Activated naive CD4-positive, alpha-beta T cell treated with anti-CD3 and anti-CD28 coated beads, Interleukin-2, amount 50 U/mL, for 72 hours (primary cell): ENCODE measurements at places on chromosomes 2 and 18. TPM values are rescaled to one million over a fixed set of nuclear protein-coding genes. Genes with fewer than 3 reads are reported as not detected.

GRCh38 chr2:170115501-170116229 is 62.3 kb upstream of the MYO3B start:
- DNase-seq: no peak

- no peak for DNase-seq
These were observed 4.1 kb upstream of the FBLN7 start for GRCh38 chr2:112134120-112134519.

DNA sequence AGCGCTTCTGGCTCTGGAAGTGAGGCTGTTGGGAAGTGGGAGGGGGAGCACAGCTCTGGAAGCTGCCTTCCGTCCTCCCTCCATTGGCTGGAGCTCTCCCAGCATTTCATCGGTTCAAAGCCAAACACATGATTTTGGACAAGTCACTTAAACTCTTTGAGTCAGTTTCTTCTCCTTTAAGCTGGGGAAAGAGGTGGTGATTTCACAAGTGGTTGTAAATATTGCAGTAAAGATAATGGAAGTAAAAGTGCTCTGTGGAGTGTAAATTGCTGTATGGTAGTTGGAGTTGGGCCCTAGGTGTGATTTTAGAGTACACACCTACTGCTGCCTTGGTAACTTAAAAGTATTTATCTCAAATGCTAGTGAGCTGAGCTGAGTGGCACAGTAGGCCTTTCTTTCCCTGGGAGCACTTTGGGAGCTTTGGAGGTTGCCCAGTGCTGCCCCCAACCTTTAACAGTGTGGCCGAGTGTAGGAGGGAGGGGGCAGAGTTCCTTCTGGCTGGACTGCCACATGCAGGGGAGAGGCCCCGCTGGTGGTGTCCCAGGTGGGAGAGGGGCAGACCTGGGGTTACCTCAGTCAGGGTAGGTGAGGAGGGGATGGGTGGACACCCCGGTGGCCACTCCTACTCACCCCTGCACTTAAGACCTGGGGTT is 54.7 kb downstream of the ASAP2 start:
- DNase-seq: no peak

DNA sequence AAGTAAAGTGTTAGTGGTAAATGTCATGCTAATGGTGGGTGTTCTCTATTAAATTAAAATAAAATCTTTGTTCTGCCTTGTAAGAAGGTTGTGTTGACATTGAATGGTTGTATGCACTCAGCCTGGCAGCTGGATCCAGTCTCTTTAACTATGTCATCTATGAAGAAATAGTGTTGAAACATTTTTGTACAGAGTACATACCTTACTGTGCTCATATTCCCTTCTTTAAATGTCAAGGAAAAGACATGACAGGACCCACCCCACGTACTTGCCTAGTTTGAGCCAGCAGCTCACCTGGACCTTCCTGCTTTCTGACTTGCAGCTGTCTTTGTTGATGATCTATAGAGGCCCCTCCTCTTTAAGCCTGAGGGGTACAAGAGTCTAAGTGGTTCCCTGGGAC is 85.6 kb upstream of the ST3GAL5 start:
- no peak for DNase-seq

DNA sequence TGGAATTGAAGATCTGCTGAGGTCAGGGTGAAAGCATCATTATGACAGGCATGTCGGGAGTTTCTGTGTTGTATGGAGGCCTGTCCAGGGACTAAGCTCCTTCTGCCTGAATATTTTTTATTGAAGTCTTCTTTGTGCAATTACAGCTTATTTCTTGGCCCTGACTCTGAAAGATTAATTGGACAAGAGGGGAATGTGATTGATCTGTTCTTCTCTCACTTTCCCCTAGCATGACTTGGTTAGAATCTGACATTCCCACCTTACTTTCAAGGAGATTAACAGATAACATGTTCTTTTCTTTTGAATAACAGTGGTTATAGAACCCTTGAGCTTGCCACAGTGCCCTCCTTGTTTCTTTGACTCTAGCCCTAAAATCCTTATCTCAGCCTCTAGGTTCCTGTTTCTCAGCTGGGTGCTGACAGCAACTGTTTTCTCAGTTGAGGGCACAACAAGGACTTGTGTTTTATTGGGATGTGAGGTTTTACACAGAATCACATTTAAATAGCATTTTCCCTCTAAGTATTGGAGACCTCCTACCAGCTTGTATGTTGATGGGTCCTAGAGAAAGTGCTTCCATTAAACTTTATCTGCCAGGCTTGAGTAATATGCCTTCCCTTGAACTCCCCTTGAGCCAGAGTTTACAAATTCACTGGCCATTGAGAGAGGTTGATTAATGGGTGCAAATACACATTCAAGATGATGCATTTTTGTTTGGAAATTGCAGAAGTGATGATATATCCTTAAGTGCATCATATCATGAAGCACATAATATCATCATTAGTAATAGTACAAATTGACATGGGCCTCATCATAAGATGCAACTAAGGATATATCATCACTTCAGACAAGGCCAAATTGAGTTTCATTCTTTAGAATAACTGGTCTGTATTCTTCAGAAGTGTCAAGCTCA is 12.5 kb downstream of the TTLL4 start:
- DNase-seq: no peak

- DNase-seq: no peak
These were observed 30.1 kb upstream of the CEP68 start for GRCh38 chr2:65026154-65026553.

GRCh38 chr2:8222979-8223694 is 458.7 kb upstream of the ID2 start:
- DNase-seq: no peak

DNA sequence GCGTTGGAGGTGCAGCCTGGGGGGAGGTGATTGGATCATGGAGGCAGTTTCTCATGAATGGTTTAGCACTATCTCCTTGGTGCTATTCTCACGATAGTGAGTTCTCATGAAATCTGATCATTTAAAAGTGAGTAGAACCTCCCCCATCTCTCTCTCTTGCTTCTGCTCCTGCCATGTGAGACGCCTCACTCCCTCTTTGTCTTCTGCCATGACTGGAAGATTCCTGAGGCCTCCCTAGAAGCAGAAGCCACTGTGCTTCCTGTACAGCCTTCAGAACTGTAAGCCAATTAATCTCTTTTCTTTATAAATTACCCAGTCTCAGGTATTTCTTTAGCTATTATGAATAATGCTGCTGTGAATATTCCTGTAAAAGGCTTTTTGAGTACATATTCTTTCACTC is 52.9 kb downstream of the SERPINB7 start:
- DNase-seq: no peak

DNA sequence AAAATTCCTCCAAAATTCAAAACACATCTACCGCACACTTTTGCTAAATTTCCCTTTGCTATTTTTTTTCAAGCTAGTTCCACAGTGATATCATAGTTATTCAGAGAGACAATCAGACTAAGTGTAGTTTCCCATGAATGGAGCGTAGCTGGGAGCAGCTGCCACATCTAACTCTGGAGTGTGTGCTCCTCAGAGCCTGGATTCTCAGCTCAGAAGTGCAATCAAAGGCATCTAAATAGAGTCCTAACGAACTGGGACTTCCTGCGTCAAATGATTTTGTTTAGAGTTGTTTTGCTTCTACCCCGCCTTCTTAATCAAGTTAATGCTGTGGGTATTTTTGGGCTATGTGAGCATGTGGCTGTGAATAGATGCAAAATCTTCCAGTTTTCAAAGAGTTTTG is 160.3 kb downstream of the TMEM18 start:
- DNase-seq: no peak

DNA sequence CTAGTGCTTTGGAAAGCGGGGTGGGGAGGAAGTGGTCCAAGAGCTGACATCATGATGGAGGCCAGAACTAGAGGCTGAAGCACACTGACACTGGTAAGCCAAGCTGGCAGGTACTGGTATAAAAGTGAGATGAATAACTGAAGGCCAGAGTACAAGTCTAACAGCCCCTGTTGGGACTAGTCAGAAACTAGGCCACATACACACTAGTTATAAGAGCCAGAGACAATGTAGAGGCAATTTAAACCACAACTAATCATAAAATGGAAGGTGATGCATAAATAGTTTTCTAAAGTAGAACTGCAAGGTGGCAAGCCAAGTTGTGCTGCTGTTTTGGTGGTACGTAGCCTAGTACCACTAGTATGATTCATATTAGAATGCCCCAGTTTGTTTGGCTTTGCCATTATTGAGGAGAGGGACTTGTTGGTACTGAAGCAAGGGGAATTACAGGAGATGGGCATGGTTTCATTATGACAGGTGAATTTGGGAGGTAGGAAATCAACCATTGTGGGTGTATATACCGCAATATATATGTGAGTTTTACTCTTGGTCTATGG is 57.6 kb downstream of the GDF7 start:
- no peak for DNase-seq

- no peak for DNase-seq
These were observed 58.8 kb downstream of the PRKRA start for GRCh38 chr2:178392215-178392614.

DNA sequence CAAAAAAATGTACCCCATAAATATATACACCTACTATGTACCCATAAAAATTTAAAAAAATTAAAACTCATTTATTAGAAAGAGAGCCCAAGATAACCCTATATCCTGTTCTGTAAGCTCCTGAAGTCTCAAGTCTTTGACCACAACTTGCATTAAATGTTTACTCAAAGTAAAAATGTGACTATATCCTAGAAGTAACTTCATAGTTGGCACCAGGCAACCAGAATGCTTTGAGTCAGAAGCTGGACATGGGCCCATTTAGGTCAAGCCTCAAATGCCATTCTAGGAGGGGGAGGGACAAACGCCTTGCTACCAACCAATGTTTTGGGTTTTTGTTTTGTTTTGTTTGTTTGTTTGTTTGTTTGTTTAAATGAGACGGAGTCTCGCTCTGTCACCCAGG is 9.3 kb upstream of the TBC1D8 start:
- no peak for DNase-seq

DNA sequence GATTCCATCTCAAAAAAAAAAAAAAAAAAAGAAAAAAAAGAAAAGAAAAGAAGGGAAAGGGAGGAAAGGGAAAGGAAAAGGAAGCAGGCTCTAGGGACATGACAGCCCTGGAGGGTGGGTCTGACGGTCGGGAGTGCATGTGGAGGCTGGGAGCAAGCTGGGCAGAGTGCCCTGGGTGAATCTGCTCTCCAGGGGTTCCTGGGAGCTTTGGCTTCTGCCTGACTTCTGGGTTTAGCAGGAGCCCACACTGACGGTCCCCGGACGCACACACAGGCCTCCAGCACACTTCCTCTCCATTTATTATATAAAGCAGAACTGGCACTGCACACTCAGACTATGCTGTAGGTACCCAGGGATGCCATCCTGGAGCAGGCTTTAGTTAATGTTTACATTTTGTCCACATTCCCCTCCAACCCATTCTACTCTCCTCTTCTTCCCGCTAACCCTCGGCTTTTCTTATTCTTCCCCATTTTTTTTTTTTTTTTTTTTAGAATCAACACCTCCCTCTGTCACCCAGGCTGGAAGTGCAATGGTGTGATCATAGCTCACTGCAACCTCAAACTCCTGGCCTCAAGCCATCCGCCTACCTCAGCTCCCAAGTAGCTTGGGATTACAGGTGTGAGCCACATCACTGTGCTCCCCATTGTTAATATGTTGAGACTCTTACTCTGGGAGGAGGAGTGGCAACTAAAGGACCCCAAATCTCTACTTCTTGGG is 151.1 kb upstream of the SLC1A4 start:
- DNase-seq: no peak

- no peak for DNase-seq
These were observed 50.4 kb downstream of the CCDC102B start for GRCh38 chr18:68848242-68848641.

GRCh38 chr2:79984476-79984875 is 320.1 kb downstream of the LRRTM1 start:
- DNase-seq: no peak

- DNase-seq: no peak
These were observed 40.5 kb upstream of the AP1S3 start for GRCh38 chr2:223877721-223878410.

DNA sequence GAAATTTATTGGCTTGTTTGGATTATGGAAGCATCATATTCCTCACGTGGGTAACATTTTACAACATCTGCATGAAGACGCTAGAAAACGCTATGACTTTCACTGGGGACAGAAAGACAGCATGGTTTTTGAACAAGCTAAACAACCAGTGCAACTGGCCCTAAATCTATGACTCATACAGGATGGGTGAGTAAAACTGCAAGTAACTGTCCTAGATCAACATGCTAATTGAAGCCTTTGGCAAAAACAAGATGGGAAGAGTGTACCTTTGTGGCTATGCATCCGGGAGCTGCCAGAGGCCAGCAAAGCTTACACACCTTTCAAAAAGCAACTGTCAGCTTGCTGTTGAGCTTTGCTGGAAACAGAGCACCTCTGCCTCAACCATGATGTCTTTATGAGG is 1096.0 kb upstream of the DDX18 start:
- DNase-seq: no peak

DNA sequence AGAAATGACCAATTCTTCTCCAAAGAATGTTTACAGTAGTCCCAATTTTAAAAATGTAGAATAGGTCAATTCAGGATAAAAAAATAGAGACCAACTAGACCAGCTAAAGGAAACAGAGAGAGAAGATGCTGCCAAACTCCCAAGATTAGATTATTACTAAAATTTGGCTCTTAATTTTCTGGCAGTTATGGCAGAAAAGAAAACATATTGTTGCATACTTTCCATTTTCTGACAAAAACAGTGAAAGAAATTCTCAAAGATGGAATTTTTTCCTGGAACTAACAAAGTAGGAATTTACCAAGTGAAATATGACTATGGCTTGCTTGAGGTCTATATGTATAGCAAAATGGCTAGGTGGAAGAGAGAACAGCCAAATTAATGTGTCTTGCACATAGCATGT is 138.3 kb upstream of the STK17B start:
- DNase-seq: no peak

DNA sequence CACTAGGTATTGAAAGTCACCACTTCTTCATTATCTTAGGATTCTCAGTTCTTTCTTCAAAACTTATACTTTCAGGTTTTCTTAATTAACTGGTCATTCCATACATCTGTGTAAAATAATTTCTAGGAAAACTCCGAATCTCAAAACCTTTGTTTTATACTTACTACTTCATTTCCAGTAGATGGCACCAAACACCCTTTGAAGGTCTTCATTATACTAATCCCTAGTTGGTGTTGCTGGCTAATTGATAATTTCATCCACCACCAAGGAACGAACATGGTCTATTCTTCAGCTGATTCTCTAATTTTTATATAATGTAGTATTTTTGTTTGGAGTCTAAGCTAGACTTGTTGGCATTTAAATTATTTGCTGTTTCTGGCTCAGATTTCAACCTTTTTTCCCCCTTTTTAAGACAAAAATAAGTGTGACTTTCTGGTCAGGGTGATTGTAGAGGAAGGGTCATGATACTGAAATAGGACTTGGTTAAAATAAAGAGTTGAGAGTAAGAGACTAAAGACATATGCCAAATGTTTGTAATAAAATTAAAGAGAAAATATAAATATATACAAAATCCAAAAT is 2.8 kb upstream of the MXD1 start:
- DNase-seq: no peak

The ASXL3 gene
- total RNA-seq: not detected

The TMEM163 gene
- total RNA-seq: 0.16 TPM

The RNF144A gene
- total RNA-seq: 57.5 TPM

The TSGA10 gene
- 5.2 TPM for total RNA-seq

The COL4A3 gene
- total RNA-seq: not detected

The GALNT13 gene
- total RNA-seq: 0.14 TPM

The ANKRD36B gene
- total RNA-seq: 44.9 TPM
